ENCODE measurements at places on chromosomes 1 and 21.
A peak's percentile ranks its signal among the peaks of the same experiment; 100 is the strongest.

- DNase-seq = no peak
Observed at GRCh38 chr1:2528966-2529783, 888 bp downstream of the HES5 start.

DNA sequence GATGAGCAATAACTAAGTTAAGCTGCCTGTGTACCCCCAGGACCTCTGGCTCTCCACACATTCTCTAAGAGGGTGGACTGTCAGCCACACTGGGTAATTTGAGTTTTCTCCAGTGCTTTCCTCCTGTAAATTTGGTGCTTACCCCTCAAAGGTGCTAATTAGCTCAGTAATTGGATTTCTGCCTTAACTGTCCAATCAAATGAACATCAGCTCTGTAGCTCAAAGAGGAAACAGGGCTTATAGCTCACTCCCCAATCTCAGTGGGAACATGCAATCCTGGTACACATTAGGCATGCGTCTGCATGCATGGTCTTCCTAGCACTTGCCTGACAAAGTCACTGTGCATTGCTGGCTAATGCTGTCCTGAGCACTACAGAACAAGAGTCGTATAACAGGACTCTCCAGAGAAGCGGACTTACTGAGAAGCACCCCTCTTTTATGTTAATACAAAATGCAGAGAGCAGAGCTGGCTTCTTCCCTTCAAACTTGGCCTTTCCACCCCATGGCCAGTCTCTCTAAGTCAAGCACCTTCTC is 110.1 kb downstream of the NTPCR start:
- DNase-seq = no peak

- no peak for DNase-seq
Observed at GRCh38 chr1:215887627-215888026, 320.5 kb downstream of the KCTD3 start.

- DNase-seq = no peak
Observed at GRCh38 chr1:22738069-22738435, 27.4 kb downstream of the EPHB2 start.

DNA sequence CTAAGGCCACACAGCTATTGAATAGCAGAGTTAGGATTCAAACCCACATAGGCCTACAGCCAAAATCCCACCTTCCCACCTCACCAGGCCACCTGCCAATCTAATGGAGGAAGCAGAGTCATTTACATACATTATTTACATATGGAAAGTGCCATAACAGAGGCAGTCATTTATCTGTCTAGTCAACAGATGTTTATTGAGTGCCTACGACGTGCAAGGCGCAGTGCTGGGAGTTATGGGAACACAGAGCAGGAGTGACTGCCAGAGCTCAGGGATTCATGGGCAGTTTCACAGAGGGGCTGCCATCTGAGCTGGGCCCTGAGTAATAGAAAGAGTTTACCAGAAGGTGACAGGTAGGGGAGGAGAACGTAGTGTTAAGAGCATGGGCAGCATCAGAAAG is 10.3 kb upstream of the PADI6 start:
- DNase-seq = no peak

DNA sequence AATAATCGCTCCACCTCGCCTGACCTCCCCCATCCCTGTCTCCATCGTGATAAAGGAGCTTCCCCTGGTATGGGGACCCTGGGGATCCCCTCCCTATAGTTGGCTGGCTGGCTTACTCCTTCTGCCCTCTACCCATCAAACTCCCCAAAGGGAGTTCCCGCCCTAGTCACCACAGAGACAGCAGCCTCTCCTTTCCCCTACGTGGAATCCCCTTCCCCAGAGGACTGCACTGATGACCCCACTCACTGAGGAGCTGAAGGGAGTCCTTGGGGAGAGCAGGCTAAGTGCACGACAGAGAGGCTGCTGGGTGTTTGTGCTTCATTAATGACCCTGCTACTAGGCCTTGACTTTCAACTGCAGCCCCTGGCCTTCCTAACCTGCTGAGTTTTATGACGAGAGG is 1.9 kb downstream of the CADM3 start:
- DNase-seq = no peak

DNA sequence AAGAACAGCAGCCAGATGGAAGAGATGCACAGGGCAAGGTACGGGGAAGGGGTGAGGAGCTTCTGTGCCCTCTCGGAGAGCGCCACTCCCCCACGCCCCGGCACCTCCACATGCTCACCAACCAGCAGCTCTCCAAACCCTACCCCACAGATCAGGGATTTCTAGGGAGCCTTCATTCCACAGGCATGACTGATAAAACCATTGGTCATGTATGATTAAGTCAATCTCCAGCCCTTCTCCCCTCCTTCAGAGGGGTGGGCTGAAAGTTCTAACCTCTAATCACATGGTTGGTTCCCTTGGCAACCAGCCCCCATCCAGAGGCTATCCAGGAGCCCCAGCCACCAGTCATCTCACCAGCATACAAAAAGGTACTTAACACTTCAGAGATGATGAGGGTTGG is 144.7 kb downstream of the TGFBR3 start:
- peak; percentile 39 for DNase-seq

DNA sequence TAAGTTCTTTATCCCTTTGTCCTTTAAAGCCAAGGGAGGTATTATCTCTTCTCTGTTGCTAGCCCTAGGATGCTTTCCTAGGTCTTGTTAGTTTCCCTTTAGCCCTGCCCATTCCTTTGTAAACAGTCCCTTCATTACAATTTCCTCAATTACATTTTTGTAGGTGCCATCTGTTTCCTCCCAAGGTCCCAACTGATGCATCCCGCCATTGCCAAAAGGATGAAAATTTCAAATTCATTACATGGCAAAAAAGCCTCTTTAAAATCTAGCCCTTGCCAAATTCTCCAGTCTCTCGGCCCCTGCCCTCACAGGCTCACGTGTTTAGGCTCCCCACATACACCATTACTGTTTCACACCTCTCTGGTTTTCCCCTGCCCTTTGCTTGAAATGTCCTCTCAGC is 151.9 kb upstream of the C1orf87 start:
- no peak for DNase-seq

DNA sequence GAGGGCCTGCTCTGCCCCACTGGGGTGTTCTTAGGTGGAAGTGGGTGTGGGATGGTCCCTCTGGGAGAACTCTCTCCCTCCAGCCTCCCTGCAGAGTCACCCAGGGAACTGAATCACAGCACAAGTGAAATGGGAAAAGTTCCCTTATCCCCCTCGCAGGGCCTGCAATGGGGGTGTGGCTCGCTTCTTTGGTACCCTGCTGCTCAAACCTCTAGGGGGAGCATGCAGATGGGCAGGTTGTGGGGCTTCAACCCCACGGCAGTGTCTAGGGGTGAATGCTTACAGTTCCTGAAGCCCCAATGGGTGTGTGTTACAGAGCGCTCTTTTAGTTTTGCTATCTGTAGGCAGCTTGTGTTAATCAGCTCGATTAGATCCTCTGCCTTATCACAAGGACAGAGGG is 59.0 kb upstream of the TINAGL1 start:
- DNase-seq = no peak

DNA sequence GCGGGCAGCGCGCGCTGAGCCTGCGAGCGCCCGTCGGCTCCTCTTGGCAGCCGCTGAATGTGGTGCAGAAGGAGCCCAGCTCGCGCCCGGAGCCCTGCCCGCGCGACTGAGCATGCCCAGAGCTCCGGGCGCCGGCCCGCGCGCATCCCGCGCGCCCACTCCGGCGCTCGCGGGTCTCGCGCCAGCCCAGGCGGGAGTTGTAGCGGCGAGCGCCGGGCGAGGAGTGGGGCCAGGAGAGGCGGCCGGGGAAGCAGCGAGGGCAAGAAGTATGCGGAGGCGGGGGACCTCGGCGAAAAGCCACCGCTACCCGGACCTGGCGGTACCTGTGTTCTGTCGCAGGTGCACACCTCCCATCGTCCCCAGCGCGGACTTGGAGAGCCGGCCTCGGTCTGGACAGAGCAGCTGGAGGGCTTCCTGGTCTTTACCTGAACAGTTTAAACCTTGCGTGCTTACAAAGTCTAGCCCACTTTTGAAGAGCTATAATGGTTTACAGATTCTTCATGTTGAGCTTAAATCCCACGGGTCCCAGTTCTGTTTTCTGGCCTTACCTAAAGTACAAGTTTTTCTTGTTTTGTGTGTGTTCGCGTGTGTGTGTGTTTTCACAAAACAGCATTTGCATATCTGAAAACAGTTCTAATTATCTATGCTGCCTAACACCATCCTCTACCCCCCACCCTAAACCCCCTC is at the start of gene DDAH1:
Gene DDAH1, minus strand, starts transcription at position 61 of the 687 bp plus-strand sequence. CDS start 114 bp downstream, outside the sequence.
- DNase-seq = peak; percentile 75

- DNase-seq = peak; percentile 14
Observed at GRCh38 chr1:25996966-25997827, 666 bp downstream of the PAFAH2 start.

- no peak for DNase-seq
Observed at GRCh38 chr1:214511639-214511998, 39.8 kb downstream of the PTPN14 start.
